ENCODE measurements at places on chromosomes 4 and X.

DNA sequence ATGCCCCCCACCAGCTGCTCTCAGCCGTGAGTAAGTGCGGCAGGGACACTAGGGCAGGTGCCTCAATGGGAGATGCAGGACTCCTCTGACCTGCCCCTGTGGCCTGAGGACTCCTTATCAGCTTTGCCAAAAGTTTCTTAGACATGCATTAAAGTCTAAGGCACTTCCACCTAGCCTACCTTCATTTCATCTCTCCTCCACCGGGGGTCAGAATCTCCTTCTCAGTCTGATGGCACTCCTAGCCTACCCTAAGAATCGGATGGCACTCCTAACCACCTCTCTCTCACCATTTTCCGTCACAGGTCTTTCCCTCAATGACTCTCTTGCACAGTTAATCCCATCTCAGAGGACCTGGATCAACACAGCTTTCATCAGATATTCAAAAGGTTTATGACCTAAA lies 85.9 kb downstream of the OTC start:
- no peak for DNase-seq

- no peak for DNase-seq
Observed at GRCh38 chr4:156946516-156947424, 24.8 kb downstream of the PDGFC start.

DNA sequence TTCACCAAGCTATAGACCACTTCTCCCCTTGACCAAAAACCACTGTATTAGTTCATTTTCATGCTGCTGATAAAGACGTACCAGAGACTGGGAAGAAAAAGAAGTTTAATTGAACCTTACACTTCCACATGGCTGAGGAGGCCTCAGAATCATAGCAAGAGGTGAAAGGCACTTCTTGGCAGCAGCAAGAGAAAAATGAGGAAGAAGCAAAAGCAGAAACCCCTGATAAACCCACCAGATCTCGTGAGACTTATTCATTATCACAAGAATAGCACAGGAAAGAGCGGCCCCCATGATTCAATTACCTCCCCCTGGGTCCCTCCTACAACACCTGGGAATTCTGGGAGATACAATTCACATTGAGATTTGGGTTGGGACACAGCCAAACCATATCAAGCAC lies 97.8 kb downstream of the DOCK11 start:
- no peak for DNase-seq

- no peak for DNase-seq
Observed at GRCh38 chr4:182318256-182318655, 75.1 kb downstream of the TENM3 start.

DNA sequence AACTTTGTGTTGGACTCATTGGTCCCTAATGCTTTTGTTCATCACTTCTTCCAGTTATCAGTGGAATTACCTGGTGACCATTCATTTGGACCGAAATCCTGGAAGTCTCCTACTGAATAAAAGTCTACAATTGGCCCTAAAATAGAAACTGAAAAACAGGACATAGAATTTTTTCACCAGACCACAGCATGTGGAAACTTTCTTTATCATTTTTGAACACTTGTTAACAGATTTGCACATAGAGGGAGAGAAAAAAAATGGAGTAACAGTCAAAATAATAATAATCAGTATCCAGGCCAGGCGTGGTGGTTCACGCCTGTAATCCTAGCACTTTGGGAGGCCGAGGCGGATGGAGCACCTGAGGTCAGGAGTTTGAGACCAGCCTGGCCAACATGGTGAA lies 7.1 kb downstream of the EPGN start:
- no peak for DNase-seq

DNA sequence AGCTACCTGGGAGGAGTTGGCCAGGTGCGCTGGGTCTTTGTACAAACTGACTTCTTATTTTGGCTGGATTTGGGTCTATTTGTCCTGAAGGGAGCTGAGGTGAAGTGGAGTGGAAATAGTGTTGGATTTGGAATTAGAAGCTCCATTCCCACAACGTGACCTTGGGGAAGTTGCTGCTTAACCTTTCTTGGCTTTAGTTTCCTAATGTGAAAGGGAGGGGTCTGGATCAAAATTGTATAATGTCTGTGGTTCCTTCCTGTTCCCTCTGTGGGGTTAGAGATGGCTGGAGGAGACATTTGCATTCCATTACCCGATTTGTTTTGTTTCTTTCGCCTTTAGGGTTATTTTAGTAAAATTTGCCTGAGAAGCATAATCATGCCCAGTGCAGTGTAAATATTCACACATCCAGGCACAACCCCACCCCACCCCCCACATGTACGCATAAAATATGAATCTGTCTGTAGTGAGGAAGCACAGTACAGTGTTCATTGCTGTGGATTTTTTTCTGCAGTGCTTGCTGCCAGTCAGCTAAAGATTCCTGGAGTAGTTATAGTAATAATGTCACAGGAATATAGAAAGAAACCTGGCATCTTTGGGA lies 21.5 kb downstream of the JADE1 start:
- DNase-seq: no peak

- DNase-seq: no peak
Observed at GRCh38 chrX:17449866-17450265, 74.9 kb downstream of the NHS start.

GRCh38 chr4:67087897-67088296 lies 457.4 kb downstream of the CENPC start:
- DNase-seq: no peak

DNA sequence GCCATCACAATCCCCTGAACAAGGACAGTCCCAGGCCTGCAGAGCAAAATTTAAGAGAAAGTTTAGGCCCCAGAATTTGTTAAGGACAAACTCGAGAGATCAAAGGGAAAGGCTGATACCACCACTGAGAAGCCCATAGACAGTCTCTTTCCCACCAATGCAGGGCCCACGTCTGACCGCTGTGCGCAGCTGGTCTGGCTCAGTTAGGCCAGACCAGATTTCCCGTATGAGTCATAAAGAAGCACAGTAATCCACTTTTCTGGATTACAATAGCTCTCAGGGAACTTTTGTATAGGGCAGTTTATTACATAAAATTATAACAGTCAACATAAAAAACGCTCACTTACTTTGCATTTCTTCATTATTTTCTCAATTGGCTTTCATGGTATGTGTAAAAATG lies 259.5 kb downstream of the RCHY1 start:
- DNase-seq: no peak

GRCh38 chr4:141711211-141711610 lies 74.8 kb downstream of the IL15 start:
- no peak for DNase-seq

DNA sequence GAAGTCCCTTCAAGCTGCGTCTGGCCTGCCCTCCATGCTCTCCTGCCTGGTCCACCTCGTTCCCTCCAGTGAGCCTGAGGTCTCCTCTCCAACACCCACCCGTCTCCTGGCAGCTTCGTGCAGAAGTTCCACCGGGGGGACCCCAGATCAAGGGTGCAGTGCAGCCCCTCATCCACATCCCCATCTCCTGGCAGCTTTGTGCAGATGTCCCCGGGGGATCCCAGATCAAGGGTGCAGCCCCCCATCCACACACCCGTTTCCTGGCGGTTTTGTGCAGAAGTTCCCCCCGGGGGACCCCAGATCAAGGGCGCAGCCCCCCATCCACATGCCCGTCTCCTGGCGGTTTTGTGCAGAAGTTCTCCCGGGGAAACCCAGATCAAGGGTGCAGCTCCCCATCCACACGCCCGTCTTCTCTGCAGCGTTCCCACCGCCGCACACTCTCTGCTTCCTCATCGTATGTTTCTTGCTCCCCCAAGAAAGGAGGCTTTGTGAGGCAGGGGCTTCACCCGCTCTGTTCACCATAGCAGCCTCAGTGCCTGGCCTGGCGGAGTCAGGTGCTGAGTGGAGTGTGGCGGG lies 35.7 kb downstream of the PIGG start:
- DNase-seq: no peak

GRCh38 chr4:126541820-126542219 lies 1090.9 kb upstream of the INTU start:
- DNase-seq: no peak

- no peak for DNase-seq
Observed at GRCh38 chrX:43964936-43965335, 8.3 kb downstream of the NDP start.

GRCh38 chrX:68659786-68660185 lies 12.3 kb downstream of the STARD8 start:
- DNase-seq: no peak

GRCh38 chrX:153609917-153610835 lies 11.2 kb upstream of the CCNQ start:
- DNase-seq: peak; percentile 61

DNA sequence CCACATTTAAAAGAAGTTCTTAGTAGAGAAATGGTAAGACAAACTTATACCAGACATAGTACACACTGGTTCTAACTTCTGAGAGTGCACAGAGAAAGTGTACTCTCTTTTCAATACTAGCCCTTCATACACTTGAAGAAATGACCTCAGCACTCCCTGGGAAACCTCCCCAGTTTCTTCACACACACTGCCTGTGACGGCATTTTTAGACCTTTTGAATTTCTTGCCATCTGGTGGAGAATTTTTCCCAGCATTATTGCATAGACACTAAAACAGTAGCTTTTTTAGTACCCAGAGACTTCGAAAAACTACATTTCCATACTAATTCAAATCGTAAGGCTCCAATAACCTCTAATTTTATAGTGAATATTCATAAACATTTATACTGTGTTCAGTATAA lies 341.6 kb upstream of the MAOA start:
- DNase-seq: no peak

DNA sequence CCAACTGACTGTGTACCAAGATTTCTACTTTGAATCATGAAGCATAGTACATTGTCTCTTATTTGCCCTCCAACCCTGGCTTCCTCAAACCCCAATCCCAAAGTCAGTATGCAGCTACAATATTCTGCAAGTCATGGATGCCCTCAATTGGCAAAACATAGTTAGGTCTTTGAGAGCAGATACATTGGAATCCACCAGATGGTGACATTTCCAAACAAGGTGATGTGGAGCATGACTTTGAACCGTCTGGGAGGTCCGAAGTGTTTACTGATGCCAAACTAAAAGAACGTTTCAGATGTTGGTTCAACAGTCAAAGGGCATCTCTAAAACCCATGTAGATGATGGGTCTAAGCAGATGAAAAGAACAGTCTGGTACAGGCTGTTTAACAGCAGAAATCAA lies 43.7 kb upstream of the FRMD7 start:
- no peak for DNase-seq

GRCh38 chr4:88567591-88567990 lies 24.7 kb upstream of the HERC3 start:
- DNase-seq: no peak

DNA sequence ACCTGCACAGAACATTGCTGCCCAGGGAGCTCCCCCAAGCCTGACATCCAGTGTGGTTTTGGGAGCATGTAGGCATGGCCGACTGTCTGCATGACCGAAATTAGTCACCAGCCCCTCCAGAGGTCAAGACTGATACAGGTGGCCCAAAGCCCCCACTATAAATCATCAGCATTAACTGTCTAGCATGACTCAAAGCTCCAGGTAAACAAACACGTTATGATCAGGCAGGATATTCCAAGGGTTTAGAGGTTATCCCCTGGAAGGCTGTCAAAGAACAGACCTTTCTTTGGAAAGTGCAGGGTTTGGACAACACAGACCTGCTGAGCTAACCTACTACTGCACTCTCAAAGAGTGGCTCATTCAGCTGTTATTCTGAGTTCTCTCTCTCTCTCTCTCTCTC lies 2.1 kb upstream of the FAM9A start:
- no peak for DNase-seq

- no peak for DNase-seq
Observed at GRCh38 chr4:175745329-175745728, 66.7 kb downstream of the GPM6A start.

DNA sequence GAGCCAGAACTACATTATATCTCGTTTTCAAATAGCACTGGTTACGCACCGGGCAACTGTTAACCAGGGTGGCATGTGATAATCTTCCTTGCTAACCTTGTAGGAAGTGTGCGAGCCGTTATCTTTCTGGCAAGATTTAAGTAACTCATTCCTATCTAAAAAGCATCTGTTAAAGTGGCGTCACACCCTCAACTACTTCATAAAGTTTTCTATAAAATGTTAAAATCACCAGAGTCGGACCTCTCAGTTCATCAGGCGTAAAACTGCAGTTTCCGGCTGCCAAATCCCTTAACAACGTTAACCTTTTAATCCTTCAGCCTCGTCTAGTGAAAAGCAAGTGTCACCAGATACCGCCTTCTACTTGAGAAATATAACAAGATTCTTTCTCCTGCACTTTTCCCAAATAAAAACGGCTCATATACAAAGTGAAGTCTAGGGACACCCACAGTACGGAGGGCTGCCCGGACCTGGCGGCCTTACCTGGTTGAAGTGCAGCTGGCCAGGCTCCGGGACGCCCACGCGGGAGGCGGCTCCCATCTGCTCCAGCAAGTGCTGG lies 1.2 kb downstream of the SLC39A8 start:
- no peak for DNase-seq

DNA sequence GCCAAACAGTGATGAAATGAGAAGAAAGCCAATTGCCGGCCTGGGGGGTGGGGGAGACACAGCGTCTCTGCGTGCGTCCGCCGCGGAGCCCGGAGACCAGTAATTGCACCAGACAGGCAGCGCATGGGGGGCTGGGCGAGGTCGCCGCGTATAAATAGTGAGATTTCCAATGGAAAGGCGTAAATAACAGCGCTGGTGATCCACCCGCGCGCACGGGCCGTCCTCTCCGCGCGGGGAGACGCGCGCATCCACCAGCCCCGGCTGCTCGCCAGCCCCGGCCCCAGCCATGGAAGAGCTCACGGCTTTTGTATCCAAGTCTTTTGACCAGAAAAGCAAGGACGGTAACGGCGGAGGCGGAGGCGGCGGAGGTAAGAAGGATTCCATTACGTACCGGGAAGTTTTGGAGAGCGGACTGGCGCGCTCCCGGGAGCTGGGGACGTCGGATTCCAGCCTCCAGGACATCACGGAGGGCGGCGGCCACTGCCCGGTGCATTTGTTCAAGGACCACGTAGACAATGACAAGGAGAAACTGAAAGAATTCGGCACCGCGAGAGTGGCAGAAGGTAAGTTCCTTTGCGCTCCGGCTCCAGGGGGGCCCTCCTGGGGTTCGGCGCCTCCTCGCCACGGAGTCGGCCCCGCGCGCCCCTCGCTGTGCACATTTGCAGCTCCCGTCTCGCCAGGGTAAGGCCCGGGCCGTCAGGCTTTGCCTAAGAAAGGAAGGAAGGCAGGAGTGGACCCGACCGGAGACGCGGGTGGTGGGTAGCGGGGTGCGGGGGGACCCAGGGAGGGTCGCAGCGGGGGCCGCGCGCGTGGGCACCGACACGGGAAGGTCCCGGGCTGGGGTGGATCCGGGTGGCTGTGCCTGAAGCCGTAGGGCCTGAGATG lies at the start of gene SHOX:
Gene SHOX, plus strand, starts transcription at position 180 of the 885 bp plus-strand sequence. Its CDS starts 107 bp downstream, at position 287.
- no peak for DNase-seq

GRCh38 chr4:114807759-114808404 lies 209.3 kb downstream of the UGT8 start:
- no peak for DNase-seq

- DNase-seq: no peak
Observed at GRCh38 chrX:370963-371745, 15.6 kb downstream of the PPP2R3B start.

Data from stimulated activated CD8-positive, alpha-beta memory T cell treated with anti-CD3 and anti-CD28 coated beads, Interleukin-4, amount 100 ng/mL, for 1 hour (primary cell).